Right cardiac atrium (tissue), 5 donors: ENCODE measurements at places on chromosomes 6 and 20.
A peak's percentile ranks its signal among the peaks of the same experiment; 100 is the strongest.

- peak; percentile 66 for DNase-seq
Observed at GRCh38 chr20:19588732-19589131, 169.3 kb upstream of the RIN2 start.

GRCh38 chr6:89242574-89243330 lies 25.6 kb upstream of the GABRR1 start:
- DNase-seq: no peak

GRCh38 chr20:6819599-6819998 lies 52.1 kb downstream of the BMP2 start:
- DNase-seq: no peak

- DNase-seq: no peak
Observed at GRCh38 chr6:8526624-8527023, 91.3 kb upstream of the SLC35B3 start.

DNA sequence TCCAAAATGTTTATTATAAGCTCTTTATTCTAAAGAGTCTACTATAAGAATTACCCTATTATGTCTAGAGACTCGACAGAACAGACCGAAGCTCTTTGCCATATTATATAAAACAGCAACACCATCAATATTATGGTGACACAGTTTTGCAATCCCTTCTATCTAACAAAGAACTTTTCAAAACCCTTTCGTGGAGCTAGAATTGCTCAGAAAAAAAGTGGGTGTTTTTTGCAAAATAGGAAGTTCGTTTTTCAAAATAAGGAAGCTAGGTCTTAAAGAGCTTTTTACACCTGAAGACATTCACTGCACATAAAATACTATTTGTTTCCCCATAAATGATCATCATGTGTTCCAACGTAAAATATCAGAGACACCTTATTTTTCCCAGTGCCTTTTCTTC lies 240.0 kb downstream of the FOXC1 start:
- no peak for DNase-seq

DNA sequence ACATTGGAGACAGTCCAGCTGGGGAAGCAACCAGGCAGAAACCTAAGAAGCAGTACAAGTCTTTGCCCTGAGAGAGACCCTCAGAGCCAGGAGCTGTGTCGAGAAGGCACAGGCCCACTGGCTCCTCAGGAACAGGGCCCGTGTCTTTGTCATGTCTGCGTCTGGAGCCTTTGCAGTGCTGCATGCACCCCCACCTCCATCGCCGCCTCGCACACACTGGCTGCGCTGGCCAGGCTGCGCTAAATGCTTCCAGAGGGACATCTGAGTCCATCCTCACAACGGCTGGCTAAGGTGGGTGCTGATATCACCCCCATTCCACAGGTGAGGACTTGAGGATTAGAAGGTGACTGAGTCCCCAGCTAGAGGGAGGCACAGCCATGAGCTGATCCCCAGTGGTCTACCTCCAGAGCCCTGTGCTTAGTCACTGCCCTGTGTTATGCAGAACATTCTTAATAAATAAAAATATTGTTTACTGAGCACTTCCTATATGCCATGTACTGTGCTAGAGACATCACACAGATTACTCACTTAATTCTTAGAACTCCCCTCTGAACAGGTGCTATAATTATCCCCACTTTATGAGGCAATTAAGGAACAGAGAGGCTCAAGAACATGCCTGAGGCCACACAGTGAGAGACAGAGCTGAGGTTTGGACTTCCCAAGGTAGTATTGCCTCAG lies 27.6 kb downstream of the GABRR2 start:
- DNase-seq: no peak

GRCh38 chr20:63099456-63100173 lies 92.9 kb upstream of the BHLHE23 start:
- DNase-seq: peak; percentile 7

GRCh38 chr20:63580796-63581461 lies 6.9 kb upstream of the HELZ2 start:
- peak; percentile 63 for DNase-seq

DNA sequence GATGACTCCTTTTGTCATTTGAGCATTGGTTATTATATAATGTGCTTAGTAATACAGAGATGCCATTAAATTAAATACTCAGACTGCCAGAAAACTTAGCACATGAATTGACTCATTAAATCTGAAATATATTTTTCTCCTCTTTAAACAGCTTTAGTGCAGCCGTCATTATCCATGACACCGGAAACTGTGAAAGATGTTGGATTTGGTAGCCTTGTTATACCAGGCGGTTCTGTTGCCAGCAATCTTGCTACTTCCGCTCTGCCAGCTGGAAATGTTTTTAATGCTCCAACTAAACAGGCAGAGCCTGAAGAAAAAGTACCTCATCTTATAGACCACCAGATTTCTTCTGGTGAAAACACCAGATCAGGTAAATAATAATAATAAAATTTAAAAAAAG lies 97.6 kb downstream of the SCAF8 start:
- no peak for DNase-seq

GRCh38 chr20:63617092-63617875 lies 9.6 kb downstream of the GMEB2 start:
- DNase-seq: no peak

DNA sequence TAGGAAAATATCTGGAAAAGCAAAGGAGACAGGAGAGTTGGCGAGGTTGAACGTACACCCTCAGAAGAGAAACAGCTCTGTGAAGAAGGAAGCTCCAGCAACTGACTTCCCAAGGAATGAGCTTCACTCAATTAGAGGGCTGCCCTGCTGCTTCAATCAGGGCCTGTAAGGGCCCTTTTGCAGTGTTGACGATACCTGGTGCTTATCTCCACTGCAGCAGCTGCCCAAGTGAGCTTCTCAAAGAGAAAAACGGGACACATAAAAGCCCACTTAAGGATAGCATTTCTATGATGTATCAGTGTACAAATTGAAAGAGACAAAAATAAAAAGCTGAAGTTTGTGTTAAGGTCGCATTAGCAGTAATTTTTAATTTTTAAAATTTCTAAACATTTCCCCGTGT lies 16.4 kb downstream of the SEC63 start:
- DNase-seq: no peak

GRCh38 chr6:2503816-2504494 lies 246.8 kb downstream of the MYLK4 start:
- no peak for DNase-seq

DNA sequence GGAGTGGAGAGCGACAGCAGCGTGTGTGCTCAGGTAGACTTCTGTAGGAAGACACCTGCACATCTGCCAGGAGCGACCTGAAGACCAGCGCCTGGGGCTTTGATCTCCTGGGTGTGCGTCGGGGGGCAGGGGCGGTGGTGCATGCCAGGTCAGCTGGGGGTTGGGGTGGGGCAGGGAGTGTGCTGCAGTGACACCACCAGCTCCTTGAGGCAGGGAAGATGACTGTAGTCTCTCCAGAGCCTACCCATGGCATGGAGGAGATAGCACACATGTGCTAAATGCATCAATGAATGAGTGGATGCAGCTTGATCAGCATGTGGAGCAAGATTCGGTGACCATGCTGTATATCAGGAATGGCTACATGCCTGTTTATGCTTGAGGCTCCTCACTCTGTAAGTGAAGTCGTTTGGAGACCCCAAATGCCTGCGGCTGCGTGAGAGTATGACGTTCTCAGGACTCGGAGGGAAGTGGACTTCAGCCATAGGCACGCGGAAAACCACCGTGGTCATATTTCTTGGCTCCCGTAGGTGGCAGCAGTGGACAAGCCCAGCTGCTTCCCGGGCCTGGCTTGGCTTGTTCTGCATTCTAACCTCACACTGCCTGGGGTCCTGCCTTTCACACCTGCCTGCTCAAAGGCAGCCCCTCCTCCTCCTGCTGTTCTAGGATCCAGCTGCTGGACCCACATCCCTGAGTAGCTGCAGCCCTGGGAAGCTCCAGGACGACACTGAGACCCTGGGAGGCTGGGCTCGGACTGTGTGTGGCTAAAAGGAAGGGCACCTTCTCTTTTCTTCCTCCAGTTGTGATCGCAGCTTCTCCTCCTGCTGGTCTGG lies 39.4 kb upstream of the KCNK16 start:
- peak; percentile 61 for DNase-seq

GRCh38 chr6:156752666-156753301 lies 24.4 kb upstream of the ARID1B start:
- DNase-seq: peak; percentile 50

DNA sequence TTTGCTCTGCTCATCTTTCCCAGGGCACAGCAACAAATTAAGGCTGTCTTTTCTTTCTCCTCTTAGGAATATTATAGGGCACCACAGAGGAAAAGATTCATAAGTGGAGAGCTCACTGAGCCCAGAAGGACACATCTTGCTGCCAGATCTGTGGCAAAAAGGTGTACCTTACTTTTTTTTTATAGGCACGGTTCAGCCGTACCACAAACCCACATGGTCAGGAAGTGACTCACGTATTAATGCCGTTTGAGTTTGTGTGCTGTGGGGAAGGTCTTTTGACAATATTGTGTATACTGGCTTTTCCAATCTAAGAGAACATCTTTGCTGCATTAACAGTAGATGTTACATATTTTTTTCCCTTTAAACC lies 28.4 kb downstream of the PAQR8 start:
- no peak for DNase-seq

GRCh38 chr20:50189681-50190250 lies 864 bp upstream of the CEBPB start:
- DNase-seq: peak; percentile 85

DNA sequence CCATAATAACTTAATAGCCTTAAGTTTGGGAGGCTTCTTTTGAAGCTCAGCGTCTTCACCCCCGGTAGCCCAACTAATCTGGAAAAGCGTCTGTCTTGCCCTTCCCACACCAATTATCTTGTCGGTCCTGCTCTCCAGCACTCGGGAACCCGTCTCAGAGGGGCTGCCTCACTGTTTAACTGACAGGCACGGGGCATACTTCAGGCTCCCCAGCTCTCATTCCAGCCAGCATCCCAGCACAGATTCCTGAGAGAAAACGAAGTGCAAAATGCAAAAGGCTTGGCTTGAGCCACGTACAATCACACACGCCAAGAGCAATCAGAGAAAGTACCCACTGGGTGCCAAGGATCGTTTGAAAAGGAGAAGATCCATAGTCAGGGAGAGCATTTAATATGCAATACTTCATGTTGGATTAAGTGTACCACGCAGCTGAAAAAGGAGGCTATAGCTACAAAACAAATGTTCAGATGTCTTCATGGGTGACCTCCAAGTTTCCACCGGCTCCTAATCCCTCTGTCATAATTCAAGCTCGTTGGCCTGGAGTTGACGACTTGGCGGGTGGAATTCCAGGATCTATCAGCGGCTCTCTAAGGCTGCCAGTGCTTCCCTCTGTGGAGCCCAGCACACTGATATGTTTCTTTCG lies 53.7 kb upstream of the STX16 start:
- peak; percentile 88 for DNase-seq

- DNase-seq: no peak
Observed at GRCh38 chr6:53527249-53527765, 17.6 kb downstream of the GCLC start.

- DNase-seq: no peak
Observed at GRCh38 chr20:15069355-15069754, 731.9 kb upstream of the FLRT3 start.

GRCh38 chr6:144232832-144233230 lies 52.3 kb upstream of the UTRN start:
- no peak for DNase-seq

DNA sequence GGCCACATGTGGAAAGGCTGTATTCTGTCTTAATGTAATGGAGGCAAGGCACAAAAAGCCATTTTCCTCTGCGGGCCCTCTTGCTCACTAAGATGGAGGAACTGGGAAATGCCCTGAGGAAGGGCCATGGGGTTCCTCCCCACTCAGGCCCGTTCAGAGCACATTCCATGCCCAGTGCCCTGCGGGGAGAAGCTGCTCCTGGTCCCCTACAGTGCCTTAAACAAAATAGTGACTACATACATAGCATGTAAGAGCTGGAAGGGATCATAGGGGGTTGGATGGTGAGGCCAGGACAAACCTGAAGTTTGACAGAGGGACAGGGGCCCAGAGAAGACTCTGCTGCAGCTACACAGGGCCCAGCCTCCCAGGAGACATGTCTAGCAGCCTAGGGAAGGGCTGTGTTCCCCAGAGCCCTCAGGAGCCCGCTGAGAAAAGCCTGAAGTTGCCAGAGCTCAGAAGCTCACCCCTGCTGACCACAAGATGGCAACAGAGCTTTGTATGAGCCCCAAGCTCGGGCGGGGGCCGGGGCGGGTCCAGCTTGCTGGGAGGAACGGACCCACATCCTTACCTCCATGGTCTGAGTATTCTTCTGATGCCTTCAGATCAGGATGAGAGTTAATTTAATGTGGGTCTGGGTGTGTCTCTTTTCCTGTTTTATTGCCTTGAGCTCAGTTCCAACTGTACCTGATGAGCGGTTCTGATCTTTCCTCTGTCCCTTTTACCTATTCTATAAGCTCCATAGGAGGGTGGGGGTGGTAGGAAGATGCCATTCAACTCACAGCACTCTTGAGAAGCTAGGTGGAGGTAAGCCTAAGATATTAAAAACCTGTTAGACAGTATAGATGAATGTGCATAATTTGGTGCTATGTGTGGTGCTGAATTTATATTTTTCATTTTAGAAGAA lies 242.9 kb downstream of the CDC5L start:
- peak; percentile 74 for DNase-seq

- no peak for DNase-seq
Observed at GRCh38 chr6:147563472-147563871, 55.0 kb downstream of the SAMD5 start.

GRCh38 chr6:2478200-2478599 lies 232.8 kb upstream of the GMDS start:
- peak; percentile 62 for DNase-seq

- DNase-seq: no peak
Observed at GRCh38 chr6:35703554-35703953, 14.8 kb upstream of the FKBP5 start.

GRCh38 chr20:35661908-35662307 lies 2.8 kb downstream of the CPNE1 start:
- DNase-seq: no peak

DNA sequence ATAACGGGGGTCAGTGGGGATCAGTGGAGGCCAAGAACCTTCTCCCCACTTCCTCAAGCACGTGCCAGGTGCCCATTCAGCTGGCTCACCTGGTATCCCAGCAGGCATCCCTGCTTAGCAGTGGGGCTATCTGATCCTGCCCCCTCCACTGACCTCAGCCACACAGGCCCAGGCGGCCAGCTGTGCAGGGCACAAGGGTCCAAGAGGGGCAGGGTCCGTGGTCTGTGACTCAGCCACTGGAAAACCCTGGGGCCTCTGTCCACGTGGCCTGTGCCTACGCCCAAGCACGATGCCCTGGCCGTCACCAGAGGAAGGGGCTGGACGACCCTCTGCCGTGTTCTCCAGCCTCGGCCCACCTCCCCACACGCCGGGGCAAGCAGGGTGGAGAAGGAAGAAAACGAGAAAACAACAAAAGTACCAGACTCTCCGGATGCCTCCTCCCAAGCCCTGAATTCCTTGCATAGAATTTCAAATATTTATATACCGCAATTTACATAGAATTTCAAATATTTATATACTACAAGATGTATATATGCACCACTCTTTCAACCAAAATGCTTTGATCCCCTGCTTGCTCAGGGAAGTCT lies 12.1 kb downstream of the PXDC1 start:
- DNase-seq: no peak

DNA sequence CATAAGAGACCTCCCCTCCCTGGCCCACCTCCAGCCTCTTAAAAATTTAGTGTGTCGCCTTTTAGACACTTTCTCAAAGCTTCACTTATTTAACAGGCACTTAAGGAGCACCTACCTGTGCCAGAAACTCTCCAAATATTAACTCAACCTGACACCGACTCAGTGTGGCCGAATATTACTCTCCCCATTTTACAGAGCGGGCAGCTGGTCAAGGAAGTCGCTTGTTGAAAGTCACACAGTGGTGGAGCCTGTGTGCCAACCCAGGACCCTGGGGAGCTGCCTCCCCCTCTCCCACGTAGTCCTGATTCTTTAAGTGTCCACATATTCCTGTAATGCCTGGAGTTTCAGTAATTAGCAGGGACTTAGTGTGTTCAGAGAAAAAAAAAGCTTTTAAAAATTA lies 1.0 kb upstream of the PMEPA1 start:
- no peak for DNase-seq
